HCT116 (cell line): ENCODE measurements at places on chromosomes 6 and 20. TPM values are rescaled to one million over a fixed set of nuclear protein-coding genes. Genes with fewer than 3 reads are reported as not detected.

Gene AVP
- total RNA-seq, result not detected

Gene TBXT
- total RNA-seq, result not detected

Gene IBTK
- 36.6 TPM for total RNA-seq

- no peaks in the 10 kb centered on the region for H3K36me3 ChIP-seq
- H3K27ac ChIP-seq, result no peak overlapping the region
- peaks cover 8% of the 10 kb centered on the region; the same call in 1 of the 2 replicates for H3K4me1 ChIP-seq
- DNase-seq, result no peak
- no peaks in the 10 kb centered on the region for H3K27me3 ChIP-seq
- H3K4me3 ChIP-seq, result no peak overlapping the region
These were observed 88.8 kb downstream of the CD24 start for GRCh38 chr6:106885679-106886078.
